ENCODE measurements at places on chromosomes 4 and X. TPM values are rescaled to one million over a fixed set of nuclear protein-coding genes. Genes with fewer than 3 reads are reported as not detected.

Gene REPS2
- total RNA-seq = 13.7 TPM

Gene AMELX
- not detected for total RNA-seq

Gene HEPH
- under 0.01 TPM for total RNA-seq

Gene FGF2
- 0.39 TPM for total RNA-seq

Gene DGKQ
- 11.8 TPM for total RNA-seq

Gene SLC6A14
- not detected for total RNA-seq

Gene MAGEA10
- not detected for total RNA-seq

Gene IL3RA
- not detected for total RNA-seq

Gene ADGRG4
- total RNA-seq = under 0.01 TPM

Gene TLR7
- under 0.01 TPM for total RNA-seq

Gene SRPK3
- total RNA-seq = under 0.01 TPM

Gene CT55
- not detected for total RNA-seq

Measured in placental epithelial cell (primary cell).